ENCODE measurements at places on chromosomes 1 and 21.

- no peak for DNase-seq
Observed at GRCh38 chr1:89548122-89548857, 23.7 kb downstream of the LRRC8B start.

DNA sequence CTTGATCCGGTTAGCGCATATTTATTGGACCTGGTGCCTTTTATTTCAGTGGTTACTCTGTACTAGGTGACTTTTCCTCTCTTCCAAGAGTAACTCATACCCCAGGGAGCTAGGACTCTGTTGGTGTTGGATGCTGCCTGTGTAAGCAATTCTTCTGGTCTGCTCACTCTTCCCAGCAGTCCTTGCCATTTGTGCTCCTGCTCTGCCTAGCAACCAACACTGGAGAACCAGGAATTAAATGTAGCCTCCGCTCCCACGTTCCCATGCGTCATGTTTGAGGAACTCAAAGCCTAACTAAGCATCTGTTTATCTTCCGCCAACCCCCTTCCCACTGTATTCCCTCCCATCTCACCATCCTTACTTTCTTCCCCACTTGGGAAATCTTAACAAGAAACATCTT is 65.7 kb upstream of the RAVER2 start:
- DNase-seq, result no peak

DNA sequence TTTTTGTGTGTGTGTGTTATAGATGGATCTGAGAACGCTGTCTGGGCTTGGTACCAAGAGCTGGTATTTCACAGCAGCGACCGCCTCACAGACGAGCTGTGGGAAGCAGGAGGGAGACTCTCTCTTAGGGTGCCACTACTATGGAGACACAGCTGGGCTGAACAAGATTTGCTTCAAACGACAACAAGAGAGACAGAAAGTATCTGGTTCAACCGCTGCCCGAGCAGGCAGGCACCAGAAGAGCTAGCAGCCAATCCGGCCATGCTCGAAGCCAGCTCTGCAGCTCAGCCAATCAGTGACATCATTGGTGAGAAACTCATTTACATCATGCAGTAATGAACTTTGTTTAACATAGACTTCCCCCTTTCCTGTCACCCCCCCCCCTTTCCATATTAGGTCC is 341.3 kb downstream of the USP25 start:
- DNase-seq, result no peak

- DNase-seq, result no peak
Observed at GRCh38 chr1:156750191-156750672, 1.2 kb downstream of the HDGF start.

DNA sequence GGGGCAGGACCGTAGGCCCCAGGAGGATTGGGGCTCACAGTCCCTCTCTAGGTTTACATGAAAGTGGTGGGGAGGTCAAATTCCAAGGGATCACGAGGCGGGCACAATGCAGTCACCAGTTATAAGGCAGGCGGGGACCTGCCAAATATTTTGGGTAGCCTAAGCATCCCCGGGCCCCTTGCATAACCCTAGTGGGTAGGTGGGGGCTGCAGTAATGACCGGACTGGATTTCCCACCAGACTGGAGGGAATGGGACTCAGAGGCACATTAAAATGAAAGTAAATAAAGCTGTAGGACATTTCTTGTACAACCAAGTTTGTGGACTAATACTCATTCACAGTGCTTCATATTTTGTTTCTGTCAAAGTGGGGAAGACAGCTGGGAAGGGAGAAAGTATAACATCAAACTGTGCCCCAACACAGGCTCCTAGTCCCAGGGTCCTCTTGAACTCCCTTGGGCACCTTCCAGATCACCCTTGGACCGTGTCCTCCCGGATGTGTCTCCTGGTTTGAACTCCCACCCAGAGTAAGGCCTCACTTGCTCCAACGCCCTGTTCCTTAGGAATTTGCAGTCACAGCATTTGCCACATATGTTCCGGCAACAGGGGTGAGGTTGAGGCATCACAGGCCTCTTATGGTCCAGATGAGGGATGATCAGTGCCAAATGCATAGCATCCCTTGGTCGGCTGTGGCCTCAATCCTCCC is 28.4 kb upstream of the KIAA0040 start:
- DNase-seq, result no peak

DNA sequence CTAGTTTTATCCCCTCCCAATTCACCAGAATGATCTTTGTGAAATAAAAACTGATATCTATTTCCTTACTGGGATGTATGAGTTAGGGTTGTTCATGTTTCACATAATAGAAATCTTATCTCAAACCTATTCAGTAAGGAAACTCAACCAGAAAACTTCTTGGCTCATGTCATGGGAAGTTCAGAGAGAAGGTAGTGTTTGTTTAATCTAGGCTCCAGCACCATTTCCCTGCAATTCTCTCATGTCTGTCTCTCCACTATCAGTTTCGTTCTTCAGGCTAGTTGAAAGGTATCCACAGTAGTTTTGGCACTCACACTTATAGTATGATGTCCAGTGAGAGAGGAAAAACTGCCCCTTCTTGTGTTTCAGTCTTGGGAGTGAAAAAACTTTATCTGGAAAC is 34.6 kb upstream of the UHMK1 start:
- DNase-seq, result no peak
